Endothelial cell of umbilical vein (primary cell): ENCODE measurements at places on chromosomes 7 and 10. TPM values are rescaled to one million over a fixed set of nuclear protein-coding genes. Genes with fewer than 3 reads are reported as not detected.

DNA sequence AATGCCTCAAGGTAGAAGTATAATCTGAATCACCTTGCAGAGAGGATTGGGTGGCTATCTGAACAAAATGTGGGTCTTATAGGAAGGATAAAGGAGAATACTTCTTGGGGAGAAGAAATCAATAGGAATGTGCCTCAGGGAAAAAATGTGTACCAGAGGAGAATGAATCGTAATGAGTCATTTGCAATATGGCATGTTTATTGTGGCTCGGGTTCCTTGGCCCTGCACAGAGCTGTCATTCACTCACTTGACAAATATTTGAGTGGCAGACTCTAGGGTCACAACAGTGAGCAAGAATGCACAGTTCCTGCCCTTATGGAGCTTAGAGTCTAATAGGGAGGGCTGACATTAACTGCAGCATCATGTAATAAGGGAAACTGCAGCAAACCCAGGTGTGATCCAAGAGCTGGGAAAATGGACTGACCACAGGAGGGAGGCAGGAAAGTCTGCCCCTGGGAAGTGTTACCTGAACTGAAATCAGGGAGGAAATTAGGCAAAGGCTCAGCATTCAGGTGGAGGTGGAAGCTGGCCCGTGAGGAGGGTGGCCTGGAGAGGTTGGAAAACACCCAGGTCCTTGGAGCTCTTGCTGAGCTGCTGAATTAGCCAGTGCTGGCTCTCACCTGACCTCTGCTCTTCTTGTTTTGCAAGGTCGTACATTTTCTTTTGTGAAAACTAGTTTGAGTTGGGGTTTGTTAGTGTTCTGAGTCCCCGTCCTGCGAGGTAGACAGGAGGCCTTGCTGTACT, 203.9 kb downstream of the FRMD4A start:
- peak; percentile 10 for DNase-seq

DNA sequence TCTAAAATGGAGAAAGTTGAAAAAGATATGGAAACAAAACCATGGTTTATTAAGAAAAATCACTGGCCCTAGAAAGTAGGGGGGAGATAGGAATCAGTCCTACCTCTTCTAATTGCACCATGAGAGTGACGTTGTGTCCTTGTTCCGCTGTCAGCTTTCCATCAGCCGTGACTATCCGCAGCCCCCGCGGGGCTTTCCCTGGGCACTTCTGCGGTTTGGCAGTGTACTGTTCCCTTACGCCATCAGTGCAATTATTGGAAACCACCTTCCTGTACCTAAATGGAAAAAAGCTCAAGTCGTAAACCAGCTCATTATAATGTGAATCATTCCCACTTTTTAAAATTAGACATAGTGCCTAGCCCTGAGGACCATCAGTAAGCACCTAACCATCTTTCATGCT, 512.2 kb downstream of the SORCS1 start:
- no peak for DNase-seq

- no peak for DNase-seq
Observed at GRCh38 chr7:49398746-49399145, 374.7 kb upstream of the VWC2 start.

- peak; percentile 26 for DNase-seq
Observed at GRCh38 chr7:43906331-43907010, at the start of gene URGCP. Gene URGCP, minus strand, starts transcription at chr7:43906596. Its CDS starts 21 bp downstream, at chr7:43906575.

GRCh38 chr7:134059921-134060320, 67.2 kb upstream of the LRGUK start:
- DNase-seq = no peak

- no peak for DNase-seq
Observed at GRCh38 chr7:16721541-16721940, 32.0 kb upstream of the TSPAN13 start.

DNA sequence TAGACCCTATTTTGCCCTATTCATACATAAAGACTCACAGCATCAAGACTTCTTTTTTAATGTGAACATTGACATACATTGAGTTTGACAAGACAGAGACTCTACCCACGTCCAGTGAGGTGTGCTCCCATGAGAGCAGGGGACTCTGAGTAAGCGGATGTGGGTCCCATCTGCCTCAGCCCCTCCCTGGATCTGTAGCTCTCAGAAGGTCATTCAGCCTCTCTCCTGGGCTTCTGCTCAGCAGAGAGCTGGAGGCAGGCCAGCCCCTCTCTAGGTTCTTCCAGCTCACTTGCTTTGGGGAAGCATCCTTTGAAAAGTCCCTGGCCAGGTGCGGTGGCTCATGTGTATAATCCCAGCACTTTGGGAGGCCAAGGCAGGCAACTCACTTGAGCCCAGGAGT, 146.9 kb upstream of the ZMIZ1 start:
- no peak for DNase-seq

GRCh38 chr7:109456116-109456515, 886.4 kb downstream of the DNAJB9 start:
- no peak for DNase-seq

DNA sequence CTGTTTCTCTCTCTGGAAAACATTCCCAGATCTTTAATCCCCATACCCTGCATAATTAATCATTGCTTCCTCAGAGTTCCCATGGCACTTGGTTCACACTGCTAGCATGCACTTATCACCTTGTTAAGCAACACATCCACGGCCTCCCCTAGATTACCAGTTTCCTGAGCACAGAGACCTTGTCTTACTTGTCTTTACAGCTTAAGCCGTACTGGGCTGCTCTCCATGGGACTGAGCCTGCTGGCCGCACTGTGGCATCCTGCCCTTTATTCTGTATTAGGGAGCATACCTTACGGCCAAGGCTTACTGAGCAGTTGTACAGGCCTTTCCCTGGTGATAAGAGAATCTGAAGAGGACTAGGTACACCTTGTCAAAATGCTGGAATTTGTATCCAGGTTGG, 190.2 kb downstream of the REEP3 start:
- peak; percentile 59 for DNase-seq

- no peak for DNase-seq
Observed at GRCh38 chr10:11282661-11283060, 265.0 kb downstream of the CELF2 start.

DNA sequence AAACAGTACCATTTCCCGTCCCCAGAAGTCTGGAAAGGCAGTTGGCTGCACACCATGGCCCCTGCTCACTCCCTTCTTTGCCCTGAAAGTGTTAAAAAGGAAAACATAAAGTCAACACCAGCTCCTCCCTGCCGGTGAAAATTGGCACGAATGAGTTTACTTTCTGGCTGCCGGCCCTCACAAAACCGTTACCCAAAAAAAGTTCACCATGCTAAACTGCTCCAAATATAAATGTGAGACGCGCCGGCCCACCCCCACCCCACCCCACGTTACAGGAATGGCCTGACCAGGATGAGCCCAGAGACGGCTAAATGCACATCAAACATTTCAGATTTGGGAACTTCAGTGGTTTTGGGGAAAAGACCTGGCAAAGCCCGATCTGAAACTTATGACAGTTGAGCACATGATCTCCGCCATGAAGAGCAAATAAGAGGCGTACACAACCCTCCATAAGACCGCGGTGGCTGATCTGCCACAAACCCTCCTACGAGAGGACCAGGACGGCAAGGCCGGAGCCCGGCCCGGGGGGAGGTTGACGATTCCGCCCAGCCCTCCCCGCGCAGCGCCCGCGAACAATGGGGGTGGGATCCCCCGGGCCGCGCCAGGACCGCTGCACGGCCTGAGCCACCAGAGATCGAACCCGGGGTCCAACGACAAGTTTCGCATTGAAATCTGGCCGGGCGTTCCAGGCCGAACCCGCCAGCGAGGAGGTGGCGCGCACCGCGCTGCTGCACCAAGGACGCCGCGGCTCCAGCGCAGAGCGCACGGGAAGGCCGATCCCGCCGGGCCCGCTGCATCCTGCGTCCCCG, 952 bp downstream of the DIP2C start:
- peak; percentile 30 for DNase-seq

DNA sequence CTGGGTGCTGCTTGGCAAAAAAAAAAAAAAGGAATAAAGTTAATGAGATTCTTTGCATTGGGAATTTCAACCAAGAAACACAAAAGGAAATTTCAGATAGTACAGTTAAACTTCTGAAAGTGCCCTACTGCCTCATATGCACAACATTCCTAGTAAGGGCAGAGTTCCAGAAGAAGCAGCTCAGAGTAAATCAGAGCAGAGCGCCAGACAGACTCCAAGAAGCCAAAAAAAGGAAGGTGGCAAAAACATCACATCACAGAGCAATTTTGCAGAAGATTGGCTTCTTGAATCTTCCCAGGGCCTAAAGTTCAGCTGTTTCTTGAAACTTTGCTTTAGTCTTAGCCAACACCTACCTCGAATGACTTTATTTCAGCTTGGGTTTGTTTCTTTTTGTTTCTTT, 544.1 kb downstream of the XPNPEP1 start:
- DNase-seq = no peak

DNA sequence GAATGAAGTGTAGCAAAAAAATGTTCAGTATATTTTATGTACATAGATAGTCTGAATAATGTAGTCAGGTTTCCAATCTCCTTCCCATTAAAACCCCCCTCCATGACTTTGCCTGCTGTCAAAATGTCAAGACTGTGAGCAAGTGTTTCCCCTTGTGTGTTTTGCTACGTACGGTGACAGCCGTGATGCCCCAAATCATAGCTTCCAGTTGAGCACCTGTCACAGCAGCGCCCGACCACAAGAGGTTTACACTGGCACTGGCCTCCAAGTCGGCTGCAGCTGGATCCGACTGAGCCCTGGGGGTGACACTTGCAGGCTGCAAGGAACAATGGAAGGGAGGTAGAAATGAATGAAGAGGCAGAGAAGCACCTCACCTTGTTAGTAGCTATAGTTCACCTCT, 62.3 kb downstream of the LAMB4 start:
- no peak for DNase-seq

- DNase-seq = no peak
Observed at GRCh38 chr7:103240806-103241205, 56.4 kb upstream of the PMPCB start.

GRCh38 chr7:91596287-91596686, 284.2 kb downstream of the MTERF1 start:
- no peak for DNase-seq

GRCh38 chr10:114404171-114405010, at the start of gene AFAP1L2:
Gene AFAP1L2, minus strand, starts transcription at chr10:114404502. Its CDS starts 47 bp downstream, at chr10:114404455.
- no peak for DNase-seq

DNA sequence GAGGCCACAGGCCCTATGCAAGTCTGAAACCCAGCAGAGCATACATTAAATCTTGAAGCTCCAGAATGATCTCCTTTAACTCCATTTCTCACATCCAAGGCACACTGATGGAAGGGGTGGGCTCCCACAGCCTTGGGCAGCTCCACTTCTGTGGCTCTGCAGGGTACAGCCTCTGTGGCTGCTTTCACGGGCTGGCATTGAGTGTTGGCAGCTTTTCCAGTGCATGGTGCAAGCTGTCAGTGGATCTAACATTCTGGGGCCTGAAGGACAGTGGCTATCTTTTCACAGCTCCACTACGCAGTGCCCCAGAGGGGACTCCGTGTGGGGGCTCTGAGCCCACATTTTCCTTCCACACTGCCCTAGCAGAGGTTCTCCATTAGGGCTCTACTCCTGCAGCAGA, 265.7 kb upstream of the MAGI2 start:
- no peak for DNase-seq

DNA sequence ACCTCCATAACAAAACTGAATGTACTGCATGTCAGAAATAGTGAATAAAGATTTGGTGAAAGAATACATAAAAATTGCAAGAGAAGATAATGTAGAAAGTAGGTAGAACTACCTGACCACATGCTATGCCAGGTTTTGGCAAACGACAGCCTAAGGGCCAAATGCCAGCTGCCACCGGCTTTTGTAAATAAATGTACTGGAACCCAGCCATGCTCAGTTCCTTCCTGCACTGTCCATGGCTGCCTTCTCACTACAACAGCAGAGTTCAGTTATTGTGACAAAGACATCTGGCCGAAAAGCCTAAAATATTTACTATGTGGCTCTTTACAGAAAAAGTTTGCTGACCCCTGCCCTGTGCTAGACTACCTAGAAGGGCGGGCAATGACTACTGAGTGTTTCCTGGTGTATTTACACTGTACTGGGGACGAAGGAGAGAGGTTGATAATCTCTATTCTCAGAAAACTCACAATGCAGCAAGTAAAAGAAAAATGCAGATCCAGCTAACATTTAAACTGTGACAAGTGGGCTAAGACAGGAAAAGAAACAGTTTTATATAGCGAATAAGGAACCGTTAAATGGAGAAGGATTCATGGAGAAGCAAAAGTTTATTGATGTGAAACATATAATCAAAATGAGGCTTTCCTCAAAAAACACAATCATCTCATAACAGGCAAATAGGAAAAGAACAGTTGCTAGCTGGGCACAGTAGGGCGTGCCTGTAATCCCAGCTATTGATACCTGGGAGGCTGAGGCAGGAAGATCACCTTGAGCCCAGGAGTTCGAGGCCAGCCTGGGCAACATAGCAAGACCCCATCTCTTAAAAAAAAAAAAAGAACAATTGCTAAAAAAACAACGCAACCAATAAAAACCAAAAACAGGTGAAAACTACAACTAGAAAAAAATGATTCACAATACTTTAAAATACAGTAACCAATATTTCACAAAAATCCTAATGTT, 13.7 kb downstream of the KIN start:
- DNase-seq = peak; percentile 62

- no peak for DNase-seq
Observed at GRCh38 chr10:17712717-17713471, 39.1 kb upstream of the TMEM236 start.

GRCh38 chr10:72389716-72390115, 35.0 kb upstream of the DNAJB12 start:
- no peak for DNase-seq

DNA sequence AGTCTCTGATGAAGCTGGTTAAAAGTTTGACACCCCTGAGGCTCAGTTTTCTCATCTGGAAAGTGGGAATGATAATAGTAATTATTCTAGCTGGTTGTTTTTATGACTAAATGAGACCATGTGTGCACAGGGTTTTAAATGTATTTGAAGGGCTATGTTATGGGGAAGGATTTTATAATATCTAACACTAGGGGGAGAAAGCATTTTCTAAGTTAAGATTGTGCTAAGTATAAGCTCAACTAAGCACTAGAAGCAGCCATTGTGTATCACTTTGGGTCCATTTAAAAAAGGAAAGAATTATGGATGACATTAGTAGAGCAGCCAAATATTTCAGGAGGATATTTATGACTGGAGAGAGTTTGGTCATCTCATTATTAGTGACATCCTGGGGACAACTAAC, 49.5 kb upstream of the CREB5 start:
- no peak for DNase-seq

DNA sequence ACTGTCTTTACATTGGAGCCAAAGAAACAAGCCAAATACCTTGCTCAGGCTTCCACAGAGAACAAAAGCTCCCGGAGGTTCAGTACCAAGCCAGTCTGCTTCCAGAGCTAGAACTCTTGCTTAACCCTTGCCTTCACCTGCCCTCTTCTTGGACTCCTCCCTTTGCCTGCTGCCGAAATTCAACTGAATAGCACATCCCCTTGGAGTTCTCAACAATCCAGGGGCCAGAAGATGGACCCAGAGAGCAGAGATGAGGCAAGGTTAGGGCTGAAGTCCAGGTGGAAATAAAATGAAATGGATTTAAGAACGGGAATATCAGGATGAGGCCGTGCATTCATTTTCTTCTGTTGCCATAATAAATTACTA, 876 bp upstream of the PIK3AP1 start:
- DNase-seq = no peak

Gene CTAGE4
- polyA plus RNA-seq = 0.03 and 0.04 TPM in 2 replicates

Gene TRPV5
- not detected in 2 replicates for polyA plus RNA-seq

Gene SAMD9L
- polyA plus RNA-seq = 1.9 and 2.7 TPM in 2 replicates

Gene OIT3
- polyA plus RNA-seq = 0.05 TPM in 1 of 2 replicates, not detected in the other

Gene POU6F2
- polyA plus RNA-seq = not detected in 2 replicates

Gene NPTX2
- polyA plus RNA-seq = 0.15 and 0.16 TPM in 2 replicates

Gene SKIDA1
- 0.11 and 0.21 TPM in 2 replicates for polyA plus RNA-seq

Gene ELFN1
- polyA plus RNA-seq = 0.37 and 0.46 TPM in 2 replicates
